ENCODE measurements at places on chromosomes 3 and 15. TPM values are rescaled to one million over a fixed set of nuclear protein-coding genes. Genes with fewer than 3 reads are reported as not detected.

Gene BSN
- 0.09 TPM for total RNA-seq

Gene CELF6
- total RNA-seq, result 0.20 TPM

Gene ZNF80
- 1.8 TPM for total RNA-seq

Gene DLL4
- not detected for total RNA-seq

Gene GOLGA8J
- total RNA-seq, result 0.38 TPM

Gene LRTM1
- total RNA-seq, result not detected

Gene CHD2
- total RNA-seq, result 138 TPM

Gene HGD
- 0.16 TPM for total RNA-seq

Measured in activated CD8-positive, alpha-beta T cell treated with anti-CD3 and anti-CD28 coated beads for 36 hours (primary cell).